ENCODE measurements at places on chromosomes 6 and 20.

- DNase-seq = no peak
These were observed 6.6 kb downstream of the DLL1 start for GRCh38 chr6:170284126-170284773.

DNA sequence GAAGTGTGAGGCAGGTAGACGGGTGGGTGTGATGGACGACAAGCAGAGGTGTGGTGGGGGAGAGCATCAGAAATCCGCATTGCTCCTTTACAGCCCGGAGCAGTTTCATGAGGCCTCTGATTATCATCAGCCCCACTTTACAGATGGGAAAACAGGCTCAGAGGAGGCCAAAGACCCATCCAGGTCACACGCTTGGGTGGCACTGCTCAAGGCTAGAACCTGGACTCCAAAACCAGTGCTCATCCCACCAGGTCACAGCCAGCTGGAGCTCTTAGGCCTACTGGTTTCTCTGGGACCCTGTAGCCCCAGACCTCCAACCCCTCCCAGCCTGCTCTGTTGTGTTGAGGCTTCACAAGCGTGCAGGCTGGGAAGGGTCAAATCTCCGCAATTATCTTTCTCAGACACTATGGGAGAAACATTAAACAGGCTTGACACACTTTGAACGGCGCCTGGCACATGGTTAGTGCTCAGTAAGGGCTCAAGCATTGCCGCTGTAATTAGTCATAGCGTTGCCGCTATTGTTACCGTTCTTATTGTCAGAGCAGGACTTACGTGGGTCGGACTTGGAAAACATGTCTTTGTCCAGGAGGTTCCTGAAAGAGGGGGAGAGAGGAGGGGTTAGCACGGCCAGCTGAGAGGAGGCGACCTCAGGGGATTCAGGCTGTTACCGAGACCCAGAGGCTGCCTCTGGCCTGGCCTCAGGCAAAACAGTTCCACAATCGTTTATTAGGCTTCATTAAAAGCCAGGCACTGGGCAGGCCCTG lies 16.6 kb downstream of the CPNE5 start:
- DNase-seq = no peak

DNA sequence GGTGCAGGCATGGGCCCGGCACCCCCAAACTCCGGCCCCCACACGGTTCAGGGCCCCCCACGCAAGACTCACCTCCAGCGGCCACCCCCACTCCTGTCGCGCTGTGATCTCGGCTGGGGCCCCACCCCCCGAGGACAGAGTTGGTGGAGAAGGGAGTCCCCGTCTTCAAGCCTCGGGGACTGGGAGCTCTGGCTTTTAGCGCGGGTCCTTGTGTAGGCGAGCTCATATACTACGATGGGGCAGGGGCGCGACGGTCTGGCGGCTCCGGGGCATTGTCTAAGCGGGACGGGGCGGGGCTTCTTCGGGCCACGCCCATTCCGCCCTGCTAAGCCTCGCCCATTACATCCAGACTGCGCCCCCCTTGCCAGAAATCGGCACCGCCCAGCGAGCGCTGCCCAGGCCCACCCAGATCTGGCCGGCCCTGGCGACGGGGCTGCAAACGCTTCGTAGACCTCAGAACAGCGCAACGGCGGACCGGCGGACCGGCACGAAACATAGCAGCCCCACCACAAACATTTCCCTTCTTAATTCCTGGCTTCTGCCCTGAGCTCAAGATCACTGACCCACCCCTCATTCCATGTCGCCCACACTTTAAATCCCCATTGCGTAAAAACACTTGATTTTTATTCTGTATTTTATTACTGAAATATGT lies 1.0 kb upstream of the DDAH2 start:
- peak; percentile 93 for DNase-seq

GRCh38 chr6:162773996-162774395 lies 46.2 kb downstream of the PACRG start:
- no peak for DNase-seq

- peak; percentile 60 for DNase-seq
These were observed 25.2 kb downstream of the HLA-A start for GRCh38 chr6:29967379-29968010.

DNA sequence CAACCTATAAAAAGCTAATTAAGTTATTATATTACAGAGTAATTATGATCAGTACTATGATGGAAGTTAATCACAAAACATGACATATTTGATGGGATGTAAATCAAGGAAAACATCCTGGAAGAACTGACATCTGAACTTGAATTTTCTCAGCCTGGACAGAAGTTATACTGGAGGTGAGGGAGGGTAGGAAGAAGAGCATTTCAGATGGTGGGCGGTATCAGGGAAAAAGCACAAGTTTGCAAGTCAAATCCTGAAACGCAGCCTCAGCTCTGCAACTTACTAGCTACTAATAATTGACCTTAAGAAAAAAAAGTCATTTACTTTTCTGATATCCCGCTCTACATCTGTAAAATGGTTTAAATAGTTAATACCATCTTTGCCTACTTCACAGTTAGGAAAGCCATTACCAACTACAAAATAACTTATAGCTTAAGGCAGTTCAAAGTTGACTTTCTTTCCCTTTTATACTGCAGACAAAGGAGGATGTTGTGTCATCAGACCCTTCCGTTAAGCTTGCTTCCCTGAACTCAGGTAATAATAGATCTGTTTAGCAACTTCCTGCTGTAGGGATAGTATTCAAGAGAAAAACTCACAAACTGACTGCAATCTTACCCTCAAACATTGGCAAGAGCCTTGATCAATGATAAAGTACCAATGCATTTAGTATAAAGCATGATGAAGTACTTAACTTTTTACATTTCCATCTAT lies 21.0 kb downstream of the NOL7 start:
- DNase-seq = peak; percentile 35

DNA sequence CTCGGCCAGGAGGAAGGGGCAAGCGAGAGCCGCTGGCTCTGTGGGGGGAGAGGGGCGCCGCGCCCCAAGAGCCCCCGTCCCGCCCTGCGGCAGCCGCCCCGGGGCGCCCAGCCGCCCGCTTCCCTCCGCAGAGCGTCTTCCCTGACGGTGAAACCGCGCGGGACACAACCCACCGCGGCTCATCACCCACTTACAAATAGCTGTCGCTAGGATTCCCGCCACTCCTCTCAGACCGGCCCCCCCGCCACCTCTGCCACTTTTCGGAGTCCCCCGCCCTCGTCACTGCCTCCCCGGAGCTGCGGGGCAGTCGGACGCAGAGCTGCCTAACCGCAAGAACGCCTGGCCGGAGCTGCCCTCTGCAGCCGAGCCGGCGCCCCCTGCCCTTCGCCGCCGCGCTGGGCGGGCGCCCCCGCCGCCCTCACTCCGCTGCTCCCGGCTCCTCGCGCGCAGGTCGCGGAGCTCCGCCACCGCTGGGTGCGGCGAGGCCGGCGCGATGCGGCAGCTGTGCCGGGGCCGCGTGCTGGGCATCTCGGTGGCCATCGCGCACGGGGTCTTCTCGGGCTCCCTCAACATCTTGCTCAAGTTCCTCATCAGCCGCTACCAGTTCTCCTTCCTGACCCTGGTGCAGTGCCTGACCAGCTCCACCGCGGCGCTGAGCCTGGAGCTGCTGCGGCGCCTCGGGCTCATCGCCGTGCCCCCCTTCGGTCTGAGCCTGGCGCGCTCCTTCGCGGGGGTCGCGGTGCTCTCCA lies at the start of gene SLC35D3:
TSS of gene SLC35D3 (plus strand) at position 366 of the 749 bp plus-strand sequence. CDS start at position 494, 128 bp downstream.
- peak; percentile 49 for DNase-seq

DNA sequence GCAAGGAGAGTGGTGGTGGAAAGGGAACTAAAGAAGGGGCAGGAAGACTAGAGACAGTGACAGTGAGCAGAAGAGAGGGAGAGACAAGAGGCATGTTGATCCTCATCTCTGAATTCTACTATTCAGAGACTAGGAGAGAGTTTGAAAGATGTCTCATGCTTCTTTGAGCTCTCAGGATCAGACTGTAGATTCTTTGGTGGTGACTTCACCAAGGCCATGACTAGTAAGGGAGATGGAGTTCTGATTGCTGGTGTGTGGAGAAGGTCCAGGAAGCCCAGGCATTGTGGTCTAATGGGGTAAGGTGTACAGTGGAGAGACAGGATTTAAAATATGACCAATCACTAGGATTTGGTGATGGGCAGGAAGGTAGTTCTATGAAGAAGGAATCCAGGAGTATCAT lies 713 bp downstream of the WFDC9 start:
- no peak for DNase-seq

- DNase-seq = no peak
These were observed 22.0 kb upstream of the SNRNP48 start for GRCh38 chr6:7568021-7568420.

- DNase-seq = peak; percentile 87
These were observed 43.6 kb downstream of the C6orf15 start for GRCh38 chr6:31068669-31069340.

GRCh38 chr20:51562332-51563173 lies 20.0 kb upstream of the NFATC2 start:
- DNase-seq = peak; percentile 42

DNA sequence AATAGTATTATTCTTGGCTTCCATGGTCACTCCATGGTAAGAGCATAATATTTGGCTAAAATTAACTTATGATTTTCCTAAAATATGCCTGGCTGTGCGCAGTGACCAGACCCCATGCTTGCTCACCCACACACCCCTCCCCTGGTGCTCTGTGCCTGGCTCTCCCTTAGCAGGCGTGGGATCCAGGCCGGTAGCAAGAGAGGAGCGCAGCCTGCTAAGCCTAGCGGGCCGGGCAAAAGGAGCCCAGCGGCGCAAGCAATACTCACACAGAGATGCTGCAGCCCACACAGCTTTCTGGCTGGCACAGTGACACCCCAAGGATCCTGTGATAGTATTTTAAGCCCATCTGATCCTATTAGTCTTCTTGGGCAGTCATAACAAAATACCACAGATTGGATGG lies 79.8 kb upstream of the EYS start:
- DNase-seq = no peak

DNA sequence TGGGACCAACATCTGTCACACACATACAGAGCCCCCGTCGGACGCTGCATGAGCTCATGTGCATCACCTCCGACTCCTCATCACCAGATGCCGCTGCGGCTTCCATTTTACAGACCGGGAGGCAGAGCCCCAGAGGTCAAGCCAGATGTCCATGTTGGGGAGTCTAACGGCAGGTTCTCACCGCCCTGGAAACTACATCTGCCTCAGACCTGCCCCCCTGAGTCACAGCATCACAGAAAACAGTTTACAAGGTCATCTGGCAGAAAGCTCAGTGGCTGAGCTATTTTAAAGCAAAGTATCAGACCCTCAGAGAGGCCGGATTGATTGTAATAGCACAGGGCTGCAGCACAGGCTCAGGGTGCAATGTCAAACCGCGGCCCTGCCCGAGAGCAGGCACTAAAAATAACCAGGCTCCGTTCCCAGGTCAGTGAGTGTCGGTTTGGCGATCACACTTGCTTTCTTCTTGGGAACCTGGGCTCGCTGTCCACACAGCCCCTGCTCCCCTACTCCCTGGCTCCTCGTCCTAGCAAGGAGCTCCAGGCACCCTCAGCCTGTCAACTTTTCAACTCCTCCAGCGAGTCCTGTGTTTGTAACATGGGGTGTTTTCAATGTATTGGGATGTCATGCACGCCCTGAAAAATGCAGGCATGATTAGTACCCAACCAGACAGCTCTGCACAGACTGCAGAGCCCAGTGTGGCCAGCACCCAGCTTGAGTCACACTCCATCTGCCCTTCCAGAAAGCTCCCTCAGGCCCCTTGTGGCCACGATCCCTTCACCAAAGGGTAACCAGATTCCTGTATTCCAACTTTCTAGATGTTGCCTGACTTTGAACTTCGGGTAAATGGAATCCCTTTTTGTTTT lies 264.5 kb downstream of the CDH4 start:
- no peak for DNase-seq

GRCh38 chr6:38283734-38284362 lies 355.9 kb downstream of the BTBD9 start:
- no peak for DNase-seq

GRCh38 chr20:53385941-53386767 lies 207.5 kb downstream of the ZNF217 start:
- no peak for DNase-seq

DNA sequence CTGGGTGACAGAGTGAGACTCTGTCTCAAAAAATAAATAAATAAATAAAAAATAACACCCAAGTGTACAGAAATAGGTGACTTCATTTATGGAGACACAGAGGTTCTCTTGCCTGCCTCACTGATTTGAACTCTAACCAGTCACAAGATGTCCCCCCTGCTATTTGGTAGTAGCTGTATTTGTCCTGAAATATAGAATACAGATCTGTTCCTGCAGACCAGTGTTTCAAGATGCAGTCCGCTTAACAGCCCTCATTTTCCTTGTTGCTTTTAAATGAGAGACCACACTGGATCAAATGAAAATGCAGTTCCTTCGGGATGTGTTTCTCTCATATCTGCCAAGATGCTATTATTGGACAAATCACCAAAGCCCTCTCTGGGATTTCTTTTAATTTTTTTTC lies 7.6 kb downstream of the PLCB4 start:
- no peak for DNase-seq

GRCh38 chr20:58497724-58498469 lies 17.3 kb downstream of the APCDD1L start:
- DNase-seq = no peak

- no peak for DNase-seq
These were observed 302.2 kb upstream of the EPHA7 start for GRCh38 chr6:93721386-93722048.

DNA sequence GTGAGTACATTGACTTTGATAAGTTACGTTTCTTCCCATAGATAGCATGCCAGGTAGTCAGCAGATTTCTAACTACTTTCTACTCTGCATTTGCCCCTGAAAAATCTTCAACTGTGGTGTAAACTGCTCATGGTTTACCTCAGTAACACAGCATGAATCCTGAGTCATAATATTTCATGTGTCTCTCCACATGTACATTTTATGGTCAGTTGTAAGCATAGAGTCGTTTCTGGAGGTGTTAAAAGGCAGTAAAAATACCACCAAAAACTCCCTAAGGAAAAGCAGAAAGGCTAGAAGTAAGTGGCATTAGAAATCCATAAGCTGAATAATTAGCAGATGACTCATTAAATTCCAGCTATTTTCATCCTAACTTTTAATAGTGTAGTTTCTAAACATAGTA lies 4.1 kb upstream of the GPR63 start:
- no peak for DNase-seq

GRCh38 chr20:56004611-56005388 lies 519 bp downstream of the CBLN4 start:
- DNase-seq = no peak

DNA sequence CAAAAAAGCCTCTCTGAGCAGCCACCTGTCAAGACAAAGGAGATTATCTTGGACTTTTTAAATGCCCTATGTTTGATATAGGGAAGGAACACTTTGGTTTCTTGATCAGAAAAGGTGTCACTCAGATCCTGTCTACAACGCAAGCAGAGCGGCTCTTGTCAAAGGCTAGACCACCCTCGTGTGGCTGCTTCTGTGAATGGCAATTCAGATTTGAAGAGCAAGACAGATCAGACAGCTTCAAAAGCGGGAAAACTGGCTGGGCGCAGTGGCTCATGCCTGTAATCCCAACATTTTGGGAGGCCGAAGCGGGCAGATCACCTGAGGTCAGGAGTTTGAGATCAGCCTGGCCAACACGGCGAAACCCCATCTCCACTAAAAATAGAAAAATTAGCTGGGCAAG lies 10.1 kb upstream of the NXT1 start:
- DNase-seq = peak; percentile 59

GRCh38 chr6:169215201-169215681 lies 38.4 kb downstream of the THBS2 start:
- no peak for DNase-seq

GRCh38 chr6:170444056-170444591 lies 109.0 kb downstream of the PSMB1 start:
- DNase-seq = no peak

- DNase-seq = peak; percentile 48
These were observed 1.7 kb downstream of the ULBP1 start for GRCh38 chr6:149965194-149966020.
